Bronchial epithelial cell (primary cell): ENCODE measurements at places on chromosomes 2 and 18. TPM values are rescaled to one million over a fixed set of nuclear protein-coding genes. Genes with fewer than 3 reads are reported as not detected.

DNA sequence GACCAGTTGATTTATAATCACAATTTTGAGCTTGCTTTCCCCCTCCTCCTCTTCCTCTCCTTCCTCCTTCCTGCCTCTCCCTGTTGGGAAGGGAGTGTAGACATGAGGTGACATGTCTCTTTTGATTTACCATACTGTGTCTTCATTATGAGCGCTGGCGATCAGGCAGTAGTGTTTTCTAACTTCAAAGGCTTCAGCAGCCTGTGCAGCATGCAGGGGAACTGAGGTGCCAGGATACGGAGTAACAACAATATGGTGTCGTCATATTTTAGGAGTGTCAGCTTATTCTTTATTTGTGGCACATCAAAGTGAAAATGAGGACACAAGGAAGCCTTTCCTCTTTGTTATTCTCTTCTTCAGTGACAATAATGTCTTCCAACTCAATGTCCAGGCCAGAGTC is 864.2 kb downstream of the SLC4A3 start:
- no peak for DNase-seq

GRCh38 chr2:20223407-20224163 is 1.3 kb downstream of the SDC1 start:
- DNase-seq = no peak

Gene SANBR
- 8.4 and 16.0 TPM in 2 replicates for total RNA-seq

Gene SESTD1
- total RNA-seq = 15.3 and 20.5 TPM in 2 replicates

GRCh38 chr2:130796290-130796689 is 40.4 kb upstream of the ARHGEF4 start:
- DNase-seq = peak; percentile 41

Gene MRPL44
- total RNA-seq = 25.7 and 32.9 TPM in 2 replicates

GRCh38 chr2:102356741-102357140 is 1.1 kb downstream of the IL18R1 start:
- no peak for DNase-seq
